ENCODE measurements at places on chromosomes 1 and 21. TPM values are rescaled to one million over a fixed set of nuclear protein-coding genes. Genes with fewer than 3 reads are reported as not detected.

DNA sequence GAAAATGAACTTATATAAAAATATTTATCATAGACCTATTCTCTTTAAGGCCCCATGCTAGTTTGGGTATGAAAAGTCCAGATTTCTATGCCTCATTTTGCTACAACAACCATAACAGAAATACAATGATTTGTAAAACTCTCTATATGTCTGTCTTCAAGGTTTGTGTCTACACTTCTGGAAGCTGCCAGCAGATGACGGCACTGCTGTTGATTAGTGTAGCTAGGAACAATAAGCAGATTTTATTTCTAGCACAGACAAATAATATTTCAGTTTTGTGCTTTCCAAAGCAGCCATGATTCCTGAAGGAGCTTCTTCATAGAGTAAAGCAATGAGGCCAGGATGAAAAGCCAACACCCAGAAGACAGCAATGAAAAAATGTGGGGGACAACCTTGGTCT is 779.6 kb upstream of the ADGRL2 start:
- H3K27ac ChIP-seq: no peak overlapping the region
- no peak for DNase-seq
- no peak overlapping the region for H3K4me3 ChIP-seq
- H3K4me1 ChIP-seq: no peaks in the 10 kb centered on the region
- no peaks in the 10 kb centered on the region for H3K27me3 ChIP-seq
- H3K36me3 ChIP-seq: no peaks in the 10 kb centered on the region

GRCh38 chr1:89887270-89887669 is 66.4 kb downstream of the LRRC8D start:
- H3K27ac ChIP-seq: no peak overlapping the region
- no peaks in the 10 kb centered on the region for H3K27me3 ChIP-seq
- no peak for DNase-seq
- H3K36me3 ChIP-seq: peaks cover 16% of the 10 kb centered on the region
- H3K4me1 ChIP-seq: peaks cover 13% of the 10 kb centered on the region

FAM131C gene
- total RNA-seq: 0.48 TPM

DNA sequence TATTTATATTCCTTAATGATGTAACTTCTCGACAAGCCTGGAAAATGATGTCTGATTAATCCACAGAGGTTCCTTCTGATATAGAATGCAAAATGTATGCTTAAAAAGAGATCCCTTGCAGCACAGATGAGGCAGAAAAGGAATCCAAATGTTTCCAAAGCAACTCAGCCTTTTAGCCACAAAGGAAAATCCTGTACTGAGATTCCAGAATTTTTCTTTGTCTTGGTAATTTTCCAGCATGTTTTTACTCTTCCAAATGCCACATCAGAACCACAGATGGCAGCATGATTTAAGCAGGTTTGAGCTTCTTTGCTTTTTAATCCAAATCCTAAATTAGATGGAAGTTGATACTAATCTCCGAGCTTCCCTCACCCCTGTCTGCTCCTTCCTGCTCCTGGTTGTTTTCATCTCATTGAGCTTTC is 176.4 kb upstream of the PALMD start:
- H3K4me3 ChIP-seq: no peak overlapping the region
- DNase-seq: no peak
- H3K27ac ChIP-seq: no peak overlapping the region
- no peaks in the 10 kb centered on the region for H3K36me3 ChIP-seq
- H3K4me1 ChIP-seq: no peaks in the 10 kb centered on the region

- no peaks in the 10 kb centered on the region for H3K27me3 ChIP-seq
- no peak overlapping the region for H3K27ac ChIP-seq
- peaks cover 28% of the 10 kb centered on the region for H3K4me1 ChIP-seq
- no peaks in the 10 kb centered on the region for H3K36me3 ChIP-seq
- H3K4me3 ChIP-seq: no peak overlapping the region
Observed at GRCh38 chr1:245306020-245306419, 151.2 kb downstream of the KIF26B start.

C1orf87 gene
- total RNA-seq: not detected

DNA sequence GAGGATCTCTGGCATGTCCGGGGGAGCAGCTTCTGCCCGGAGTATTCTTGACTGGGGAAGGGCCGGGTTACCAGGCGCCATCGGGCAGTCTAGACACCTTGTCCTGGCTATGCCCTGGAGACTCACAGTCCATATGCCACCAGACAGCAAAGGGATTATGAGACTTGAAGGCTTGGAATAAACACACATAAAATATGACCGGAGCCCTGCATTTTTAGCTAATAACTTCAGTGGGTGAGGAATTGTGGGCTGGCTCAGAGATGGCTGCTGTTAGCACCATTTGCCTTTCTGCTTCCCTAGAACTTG is 15.5 kb downstream of the NTPCR start:
- H3K27ac ChIP-seq: no peak overlapping the region
- H3K27me3 ChIP-seq: no peaks in the 10 kb centered on the region
- H3K4me1 ChIP-seq: peaks cover 8% of the 10 kb centered on the region
- no peak for DNase-seq

- no peak for DNase-seq
- H3K4me3 ChIP-seq: no peak overlapping the region
- no peaks in the 10 kb centered on the region for H3K36me3 ChIP-seq
- no peak overlapping the region for H3K27ac ChIP-seq
- H3K4me1 ChIP-seq: peaks cover 24% of the 10 kb centered on the region
Observed at GRCh38 chr1:201708085-201708512, 120.9 kb upstream of the IPO9 start.

PTGFRN gene
- total RNA-seq: 42.5 TPM

DNA sequence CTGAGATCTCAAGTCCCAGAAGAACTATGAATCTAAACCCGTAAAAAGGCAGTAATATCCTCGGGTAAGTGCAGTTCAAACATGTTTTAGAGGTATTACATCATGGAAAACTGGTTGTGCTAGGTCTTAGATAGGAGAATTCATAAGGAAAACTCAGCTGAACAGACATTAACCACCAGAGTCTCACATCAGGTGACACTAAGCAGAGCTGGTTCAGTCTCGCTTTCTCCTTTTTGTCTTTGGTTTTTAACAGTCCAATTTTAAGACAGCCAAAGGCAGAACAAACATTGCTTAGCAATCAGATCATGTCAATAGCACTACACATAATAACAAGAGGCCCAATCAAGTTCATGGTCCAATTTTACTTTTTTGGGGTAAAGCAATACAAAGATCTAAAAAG is 63.1 kb upstream of the MUTYH start:
- no peaks in the 10 kb centered on the region for H3K4me1 ChIP-seq
- H3K36me3 ChIP-seq: no peaks in the 10 kb centered on the region
- H3K27me3 ChIP-seq: no peaks in the 10 kb centered on the region
- no peak for DNase-seq

RNU1-1 gene
- total RNA-seq: 3,042 TPM

DNA sequence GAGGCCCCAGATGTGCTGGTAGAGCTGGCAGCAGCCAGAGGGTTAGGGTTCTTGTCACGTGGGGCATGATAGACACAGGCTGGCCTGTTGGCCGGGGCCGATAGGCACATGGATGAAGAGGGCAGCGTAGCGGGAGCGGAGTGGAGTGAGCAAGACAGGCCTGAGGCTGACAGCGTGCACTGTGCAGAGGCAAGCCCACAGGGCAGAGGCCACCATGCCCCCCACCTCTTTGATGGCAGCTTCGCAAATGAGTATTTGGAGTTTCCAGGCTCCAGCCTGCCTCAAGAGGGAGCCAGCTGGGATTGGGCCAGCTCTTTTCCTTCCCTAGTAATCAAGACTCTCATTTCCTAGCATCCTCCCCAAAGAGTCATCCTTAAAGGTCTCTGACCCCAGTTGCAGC is 43.5 kb downstream of the TMCC2 start:
- DNase-seq: no peak
- H3K4me1 ChIP-seq: peaks cover 37% of the 10 kb centered on the region
- H3K4me3 ChIP-seq: no peak overlapping the region
- no peaks in the 10 kb centered on the region for H3K36me3 ChIP-seq
- H3K27ac ChIP-seq: no peak overlapping the region

DNA sequence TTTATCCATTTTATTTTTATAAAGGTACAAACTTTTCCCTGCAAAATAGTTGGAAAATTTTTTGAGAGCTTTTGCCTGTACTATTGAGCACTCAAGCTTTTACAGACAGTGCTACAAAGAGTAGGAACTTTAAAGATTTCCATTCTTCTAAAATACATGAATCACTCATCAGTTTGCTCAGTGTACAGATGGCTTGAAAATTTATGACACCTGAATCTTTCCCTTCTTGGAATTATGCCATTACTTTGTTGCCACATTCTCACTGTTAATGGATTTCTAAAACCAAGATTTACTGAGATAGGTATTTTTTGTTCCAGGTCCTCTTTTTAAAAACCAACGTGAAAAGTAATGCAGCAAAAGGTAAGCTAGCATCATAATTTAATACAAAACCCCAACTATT is 76.0 kb downstream of the GPATCH2 start:
- DNase-seq: no peak
- peaks cover 4% of the 10 kb centered on the region for H3K36me3 ChIP-seq
- no peak overlapping the region for H3K4me3 ChIP-seq
- no peaks in the 10 kb centered on the region for H3K27me3 ChIP-seq
- no peak overlapping the region for H3K27ac ChIP-seq

DNA sequence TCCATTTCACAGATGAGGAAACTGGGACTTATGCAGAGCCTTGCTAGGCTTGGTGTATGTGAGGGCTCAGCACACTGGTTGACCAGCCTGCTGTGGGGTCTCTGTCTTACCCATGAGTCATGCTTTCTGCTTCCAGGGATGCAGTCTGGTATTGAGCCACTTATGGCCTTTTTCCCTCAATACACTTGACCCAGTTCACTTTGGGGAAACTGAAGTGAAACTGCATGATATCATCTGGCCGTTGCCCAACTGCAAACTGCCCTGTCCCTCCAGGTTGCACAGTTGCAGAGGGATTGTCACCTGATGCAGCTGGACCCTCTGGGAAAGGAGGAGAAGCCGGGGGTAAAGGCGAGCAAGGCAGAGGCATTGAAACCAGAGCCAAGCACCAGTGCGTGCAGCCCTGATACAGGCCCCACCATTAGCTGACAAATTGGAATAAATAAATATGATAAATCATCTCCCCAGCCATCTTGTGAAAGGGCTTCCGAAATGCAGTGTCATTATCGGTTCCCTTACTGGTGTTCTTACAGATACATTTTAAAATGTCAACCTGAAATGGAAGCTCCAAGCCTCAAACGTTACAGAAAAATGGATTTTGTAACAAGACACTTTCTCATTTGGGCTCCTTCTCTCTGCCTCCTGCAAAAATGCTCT is 39.3 kb upstream of the DUSP10 start:
- H3K36me3 ChIP-seq: no peaks in the 10 kb centered on the region
- H3K27ac ChIP-seq: no peak overlapping the region
- peaks cover 10% of the 10 kb centered on the region for H3K27me3 ChIP-seq
- H3K4me1 ChIP-seq: peaks cover 5% of the 10 kb centered on the region
- H3K4me3 ChIP-seq: no peak overlapping the region
- DNase-seq: no peak

- peaks cover 65% of the 10 kb centered on the region for H3K4me1 ChIP-seq
- H3K27ac ChIP-seq: no peak overlapping the region
- no peak overlapping the region for H3K4me3 ChIP-seq
- H3K27me3 ChIP-seq: no peaks in the 10 kb centered on the region
Observed at GRCh38 chr1:205188596-205188995, 22.9 kb downstream of the DSTYK start.

GRCh38 chr21:42550817-42551216 is 37.2 kb downstream of the SLC37A1 start:
- H3K4me1 ChIP-seq: no peaks in the 10 kb centered on the region
- H3K4me3 ChIP-seq: no peak overlapping the region
- no peaks in the 10 kb centered on the region for H3K27me3 ChIP-seq
- peaks cover 7% of the 10 kb centered on the region for H3K36me3 ChIP-seq
- no peak overlapping the region for H3K27ac ChIP-seq
- no peak for DNase-seq

DNA sequence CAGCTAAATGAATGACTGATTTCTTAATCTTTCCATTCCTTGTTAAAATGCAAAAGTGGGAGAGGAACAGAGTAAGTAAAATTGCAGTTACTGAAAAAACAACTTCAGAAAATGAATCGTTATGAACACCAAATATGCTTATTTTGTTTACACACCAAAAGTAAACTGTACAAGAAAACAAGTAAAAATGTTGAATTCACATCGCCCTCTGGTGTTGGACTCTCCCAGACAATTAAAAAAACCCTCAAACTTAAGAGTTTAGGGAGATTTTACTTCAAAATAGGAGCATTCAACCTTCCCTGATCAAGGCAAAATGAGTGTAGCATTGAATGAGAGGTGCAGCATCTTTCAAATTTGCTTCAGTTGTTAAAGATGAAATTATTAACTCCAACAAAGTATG is 19.4 kb upstream of the ESRRG start:
- no peaks in the 10 kb centered on the region for H3K27me3 ChIP-seq
- no peak for DNase-seq
- H3K27ac ChIP-seq: no peak overlapping the region
- H3K4me1 ChIP-seq: peaks cover 25% of the 10 kb centered on the region
- no peaks in the 10 kb centered on the region for H3K36me3 ChIP-seq

DNA sequence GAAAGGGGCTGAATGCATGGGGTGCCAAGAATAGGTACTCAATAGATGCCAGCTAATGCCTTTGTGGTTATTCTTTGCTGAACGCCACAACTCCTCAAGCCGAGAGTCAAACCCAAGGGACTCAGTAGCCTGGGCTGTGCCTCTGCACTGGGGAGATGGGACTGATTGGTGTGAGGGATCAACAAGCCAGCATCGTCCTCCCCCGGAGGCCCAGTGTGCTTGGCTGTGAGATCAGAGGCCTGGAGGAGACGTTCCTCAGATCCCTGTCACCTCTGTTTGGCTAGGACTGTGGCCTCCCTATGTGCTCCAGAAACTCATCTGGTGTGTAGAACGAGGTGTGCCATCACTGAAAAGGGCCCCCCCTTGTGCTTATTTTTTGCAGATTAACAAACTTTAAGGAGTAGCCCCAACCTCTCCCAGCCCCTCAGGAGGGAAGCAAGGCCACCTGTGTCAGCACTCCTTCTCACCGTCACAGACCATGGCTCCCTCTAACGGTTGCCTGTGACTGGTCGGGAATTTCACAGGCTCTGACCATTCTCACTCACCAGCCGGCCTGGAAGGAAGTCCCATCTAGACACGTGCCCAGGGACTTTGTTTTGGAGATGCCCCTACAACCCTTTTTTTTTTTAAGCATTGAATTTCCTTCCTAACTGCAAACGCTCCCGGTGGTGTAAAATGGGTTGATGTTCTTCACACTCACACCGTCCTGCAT is 194.0 kb upstream of the VAMP3 start:
- no peaks in the 10 kb centered on the region for H3K4me1 ChIP-seq
- no peak overlapping the region for H3K4me3 ChIP-seq
- no peaks in the 10 kb centered on the region for H3K27me3 ChIP-seq
- no peak for DNase-seq

Measured in neural crest cell (in vitro differentiated cells).